ENCODE measurements at places on chromosomes 1 and 21. TPM values are rescaled to one million over a fixed set of nuclear protein-coding genes. Genes with fewer than 3 reads are reported as not detected.
A peak's percentile ranks its signal among the peaks of the same experiment; 100 is the strongest.

Gene DNASE2B
- 0.19 TPM for polyA plus RNA-seq

Gene ANGPTL1
- 98.8 TPM for polyA plus RNA-seq

Gene CNKSR1
- polyA plus RNA-seq: 1.7 TPM

Gene SF3B4
- 50.7 TPM for polyA plus RNA-seq

Gene S100A12
- 0.89 TPM for polyA plus RNA-seq

Gene KCNN3
- 8.6 TPM for polyA plus RNA-seq

Gene E2F2
- polyA plus RNA-seq: 3.5 TPM

Gene S100A7
- polyA plus RNA-seq: not detected

DNA sequence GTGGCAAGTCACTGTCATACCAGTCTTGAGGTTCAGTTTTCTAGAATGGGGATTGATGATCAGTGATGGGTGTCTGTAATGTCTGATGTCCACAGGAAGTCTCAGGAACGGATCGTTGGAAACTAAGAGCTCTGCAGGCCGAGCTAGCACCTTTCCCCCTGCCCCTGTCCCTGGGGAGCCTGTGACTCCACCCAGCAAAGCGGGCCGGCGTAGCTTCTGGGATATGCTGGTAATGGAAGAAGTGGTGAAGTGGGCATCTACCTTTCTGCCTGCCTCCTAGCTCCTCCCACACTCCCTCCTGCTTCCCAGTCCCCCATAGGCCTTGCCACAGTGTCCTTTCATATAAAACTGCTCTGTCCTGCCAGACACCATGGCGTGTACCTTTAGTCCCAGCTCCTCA, 13.4 kb downstream of the HYI start:
- DNase-seq: no peak

DNA sequence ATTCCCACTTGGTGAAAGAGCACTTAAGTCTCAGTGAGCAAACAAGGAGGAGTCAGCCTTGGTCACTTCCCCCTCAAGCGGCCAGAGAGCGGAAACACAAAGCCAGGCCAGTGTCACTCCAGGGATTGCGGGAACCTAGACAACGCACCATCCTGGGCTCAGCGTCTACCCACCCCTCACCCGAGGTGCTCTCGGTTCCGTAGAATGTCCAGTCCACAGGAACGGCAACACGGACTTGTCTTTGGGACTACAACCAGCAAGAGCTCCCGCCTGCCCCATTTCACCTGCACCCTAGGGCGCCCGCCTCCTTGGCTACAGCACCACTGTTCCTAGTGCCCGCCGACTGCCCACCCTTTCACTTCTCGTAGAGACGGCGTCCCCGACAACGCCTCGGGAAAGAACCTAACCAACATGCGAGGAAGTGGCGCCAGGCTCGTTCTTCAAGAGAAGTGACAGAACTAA, 509 bp downstream of the GDAP2 start:
- peak; percentile 50 for DNase-seq

- DNase-seq: no peak
Observed at GRCh38 chr1:202561726-202562443, 148.4 kb downstream of the SYT2 start.

DNA sequence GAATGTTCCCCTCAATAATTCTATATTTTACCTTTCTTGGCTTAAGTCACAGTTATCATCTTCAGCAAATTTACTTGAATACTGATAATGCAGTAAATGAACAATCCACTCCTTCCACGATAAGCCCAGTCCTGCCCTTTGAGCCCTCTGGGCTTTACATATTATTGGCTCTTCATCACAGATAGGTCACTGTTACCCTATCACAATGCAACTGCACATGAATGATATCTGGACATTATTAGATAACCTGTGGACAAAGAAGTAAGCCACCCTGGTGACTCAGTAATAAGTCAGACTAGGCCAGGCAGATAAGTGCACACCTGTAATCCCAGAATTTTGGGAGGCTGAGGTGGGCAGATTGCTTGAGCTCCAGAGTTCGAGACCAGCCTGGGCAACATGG, 69.4 kb downstream of the SPATA6 start:
- DNase-seq: no peak

- DNase-seq: no peak
Observed at GRCh38 chr1:150567341-150567716, 12.1 kb downstream of the MCL1 start.

- no peak for DNase-seq
Observed at GRCh38 chr1:75640137-75640536, 29.2 kb upstream of the SLC44A5 start.

GRCh38 chr1:112618721-112619517, at the start of gene ST7L:
ST7L (minus strand) TSS chr1:112619141; CDS start chr1:112619113, 28 bp downstream.
- DNase-seq: peak; percentile 87

DNA sequence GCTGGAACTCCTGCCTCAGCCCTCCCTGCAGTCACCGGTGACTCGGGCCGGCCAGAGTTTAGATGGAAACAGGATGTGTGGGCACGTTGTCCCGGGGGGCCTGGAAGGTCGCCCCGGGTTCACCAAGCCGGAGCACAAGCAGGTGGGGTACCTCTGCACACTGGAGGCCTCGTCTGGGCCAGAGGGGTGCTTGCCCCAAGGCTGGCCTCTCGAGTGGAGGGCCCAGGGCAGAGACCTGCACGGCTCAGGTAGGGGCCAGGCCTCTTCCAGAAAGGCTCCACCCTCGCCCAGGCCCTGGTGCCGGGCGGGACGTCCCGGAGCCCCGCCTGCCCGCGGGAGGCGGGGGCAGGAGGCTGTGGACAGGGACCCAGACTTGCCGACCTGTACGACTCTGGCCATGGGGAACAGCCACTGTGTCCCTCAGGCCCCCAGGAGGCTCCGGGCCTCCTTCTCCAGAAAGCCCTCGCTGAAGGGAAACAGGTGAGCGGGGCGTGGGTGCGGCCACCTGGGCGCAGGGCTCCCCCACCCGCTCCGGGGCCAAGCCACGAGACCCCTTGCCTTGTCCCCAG, at the start of gene PLEKHN1:
Gene PLEKHN1, plus strand, starts transcription at position 348 of the 569 bp plus-strand sequence. Its CDS starts 50 bp downstream, at position 398.
- no peak for DNase-seq

- no peak for DNase-seq
Observed at GRCh38 chr21:44083631-44084291, 23.4 kb upstream of the PWP2 start.

- DNase-seq: no peak
Observed at GRCh38 chr1:26907071-26907917, 6.5 kb downstream of the NR0B2 start.

- no peak for DNase-seq
Observed at GRCh38 chr21:33121715-33122475, 52.0 kb downstream of the OLIG1 start.

DNA sequence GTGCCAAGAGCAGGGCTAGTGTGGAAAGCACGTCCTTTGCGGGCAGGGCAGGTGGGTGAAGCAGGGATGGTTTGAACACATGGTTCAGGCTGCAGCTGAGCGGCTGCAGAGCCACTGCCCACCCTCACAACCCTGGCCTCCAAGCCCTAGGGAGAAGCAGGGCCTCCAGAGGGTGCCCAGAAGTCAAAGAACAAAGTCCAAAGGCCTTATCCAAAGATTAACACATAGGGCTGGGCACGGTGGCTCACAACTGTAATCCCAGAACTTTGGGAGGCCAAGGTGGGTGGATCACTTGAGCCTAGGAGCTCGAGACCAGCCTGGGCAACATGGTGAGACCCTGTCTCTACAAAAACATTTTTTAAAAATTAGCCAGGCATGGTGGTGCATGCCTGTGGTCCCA, 46.8 kb downstream of the CAPN8 start:
- no peak for DNase-seq

DNA sequence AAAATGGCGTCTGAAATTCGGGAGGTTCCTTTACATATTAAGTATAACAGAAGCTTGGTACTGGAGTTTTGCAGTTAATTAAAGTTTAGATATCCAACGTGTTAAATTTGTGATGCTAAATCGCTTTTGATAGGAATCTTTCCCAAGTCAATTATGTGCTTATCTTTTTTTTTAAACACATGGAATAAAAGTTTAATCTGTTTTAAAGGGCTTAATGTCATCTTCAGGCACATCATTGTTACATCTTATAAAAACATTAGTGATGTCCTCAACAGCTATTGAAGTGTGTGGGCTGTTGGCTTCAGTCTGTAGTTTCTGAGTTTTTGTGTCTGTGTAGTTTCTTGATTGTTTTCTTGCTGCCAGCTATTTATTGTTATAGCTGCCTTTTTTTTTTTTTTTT, 5.3 kb downstream of the FMN2 start:
- no peak for DNase-seq

GRCh38 chr1:153565529-153566374, at the start of gene S100A2:
S100A2 (minus strand) TSS chr1:153565844; CDS start chr1:153563877, 1,967 bp downstream.
- no peak for DNase-seq

DNA sequence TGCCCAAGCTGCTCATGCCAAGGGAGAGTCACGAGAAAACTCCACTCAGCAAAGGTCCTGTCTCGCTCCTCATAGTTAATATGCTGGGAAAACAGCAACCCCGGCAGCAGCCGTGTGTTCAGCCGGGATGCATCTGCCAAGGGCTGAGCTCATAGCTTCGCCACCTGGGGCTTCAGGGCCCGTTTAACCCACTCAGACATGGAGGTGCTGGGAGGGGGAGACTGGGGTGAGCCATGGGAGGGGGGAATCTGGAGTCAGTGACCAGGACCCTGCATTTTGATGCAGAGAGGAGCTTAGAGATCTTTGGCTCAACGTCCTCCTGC, 283.4 kb downstream of the PTPRU start:
- peak; percentile 15 for DNase-seq

DNA sequence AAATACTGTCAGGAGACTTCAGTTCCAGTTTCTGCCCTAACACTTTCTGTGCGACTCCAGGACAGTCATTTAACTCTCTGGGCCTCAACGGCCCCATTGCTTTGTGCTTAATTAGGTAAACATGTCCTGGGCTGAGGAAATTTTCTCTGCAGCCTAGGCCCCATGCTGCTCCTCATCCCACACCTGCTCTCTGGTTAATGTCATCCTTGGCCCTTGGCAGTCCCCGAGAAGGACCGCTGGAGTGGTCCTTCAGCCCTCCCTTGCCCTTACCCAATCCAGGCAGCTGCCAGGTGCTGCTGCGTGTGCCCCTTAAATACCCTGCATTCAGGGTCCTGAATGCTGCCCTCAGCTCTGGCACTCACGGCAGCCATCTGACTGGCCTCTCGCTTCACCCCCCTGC, 18.7 kb downstream of the UBL4B start:
- no peak for DNase-seq

GRCh38 chr1:66335859-66336640, 197.9 kb upstream of the SGIP1 start:
- no peak for DNase-seq

DNA sequence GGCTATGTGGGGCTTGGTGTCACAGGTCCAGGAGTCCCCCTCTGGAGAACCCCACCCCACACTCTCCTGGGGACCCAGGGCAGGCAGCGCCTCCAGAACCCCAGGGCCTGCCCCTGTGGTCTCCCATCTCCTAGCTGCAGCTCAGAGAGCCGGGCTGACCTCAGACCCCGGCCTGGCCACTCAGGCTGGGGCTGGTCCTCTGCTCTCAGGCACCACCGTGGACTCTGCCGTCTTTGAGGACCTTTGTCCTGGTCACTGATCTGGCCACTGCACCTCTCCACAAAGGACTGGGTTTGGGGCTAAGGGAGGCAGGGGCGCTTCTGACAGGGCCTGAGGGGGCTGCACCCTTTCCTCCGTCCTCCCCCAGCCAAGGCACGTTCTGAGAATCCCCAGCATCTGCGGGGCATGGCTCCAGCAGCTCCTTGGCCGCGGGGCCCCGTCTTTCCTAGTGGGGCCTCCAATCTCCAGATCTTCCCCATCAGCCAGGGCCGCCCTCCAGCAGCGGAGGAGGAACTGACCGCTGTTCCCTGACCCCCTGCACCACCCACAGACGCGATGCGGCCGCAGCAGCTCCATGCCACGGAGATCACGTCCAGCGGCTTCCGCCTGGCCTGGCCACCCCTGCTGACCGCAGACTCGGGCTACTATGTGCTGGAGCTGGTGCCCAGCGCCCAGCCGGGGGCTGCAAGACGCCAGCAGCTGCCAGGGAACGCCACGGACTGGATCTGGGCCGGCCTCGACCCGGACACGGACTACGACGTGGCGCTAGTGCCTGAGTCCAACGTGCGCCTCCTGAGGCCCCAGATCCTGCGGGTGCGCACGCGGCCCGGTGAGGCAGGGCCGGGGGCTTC, 3.3 kb downstream of the VWA1 start:
- DNase-seq: no peak

DNA sequence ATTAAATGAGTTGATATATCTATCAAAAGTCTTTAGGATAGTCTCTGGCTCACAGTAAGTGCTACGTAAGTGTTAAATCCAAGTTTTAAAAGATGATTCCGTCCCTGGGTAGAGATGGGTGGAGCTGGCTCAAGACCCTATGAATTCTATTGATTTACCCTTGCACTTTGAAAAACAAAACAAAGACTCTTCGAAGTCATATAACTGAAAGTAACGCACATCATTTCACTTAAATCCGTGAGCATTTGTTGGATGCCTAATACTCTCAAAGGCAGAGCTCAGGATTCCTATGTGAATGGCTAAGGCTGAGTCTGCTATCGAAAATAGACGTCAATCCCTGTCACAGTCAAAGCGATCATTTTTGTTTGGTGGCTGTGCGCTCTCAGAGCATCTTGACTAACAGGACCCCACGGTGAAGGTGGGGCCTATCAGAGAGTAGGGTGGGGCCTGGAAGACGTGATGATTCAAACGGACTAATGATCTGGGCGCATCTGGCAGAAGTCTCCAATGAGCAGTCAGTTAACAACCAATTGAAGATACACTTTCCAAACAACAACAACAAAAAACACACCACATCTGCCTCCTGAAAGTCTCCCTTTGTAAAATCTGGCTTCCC, 1.2 kb upstream of the NUCKS1 start:
- DNase-seq: no peak

- no peak for DNase-seq
Observed at GRCh38 chr1:204077979-204078696, 5.2 kb downstream of the SOX13 start.

DNA sequence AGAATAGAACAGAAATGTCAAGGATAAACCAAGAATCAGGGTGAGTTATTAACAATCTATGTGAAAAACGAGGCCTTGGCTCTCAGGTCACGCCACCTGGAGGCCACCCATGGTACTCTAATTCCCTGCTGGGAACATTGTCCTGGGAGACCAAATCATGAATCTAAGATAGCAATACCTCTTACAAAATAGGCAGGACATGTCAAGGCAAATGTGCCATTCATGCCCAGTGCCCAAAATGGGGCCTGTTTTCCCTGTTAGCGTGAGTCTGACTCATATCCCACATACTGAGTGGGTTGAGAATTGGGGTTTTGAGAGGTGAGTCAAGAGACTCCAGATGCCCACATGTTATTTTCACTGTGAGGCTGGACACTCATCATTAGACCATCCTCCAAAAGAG, 380.8 kb downstream of the HHIPL2 start:
- DNase-seq: no peak

- no peak for DNase-seq
Observed at GRCh38 chr1:207658904-207659485, 14.1 kb downstream of the CR1L start.

- DNase-seq: no peak
Observed at GRCh38 chr1:214228976-214229375, 52.0 kb upstream of the SMYD2 start.

Data from muscle of arm (tissue), 14 donors.